ENCODE measurements at places on chromosomes 2 and 18. TPM values are rescaled to one million over a fixed set of nuclear protein-coding genes. Genes with fewer than 3 reads are reported as not detected.

GRCh38 chr2:62313449-62314227 lies 117.7 kb downstream of the B3GNT2 start:
- DNase-seq = no peak

The SLC9A4 gene
- 0.11 TPM for total RNA-seq

The SERPINB11 gene
- total RNA-seq = not detected

The AGXT gene
- not detected for total RNA-seq

DNA sequence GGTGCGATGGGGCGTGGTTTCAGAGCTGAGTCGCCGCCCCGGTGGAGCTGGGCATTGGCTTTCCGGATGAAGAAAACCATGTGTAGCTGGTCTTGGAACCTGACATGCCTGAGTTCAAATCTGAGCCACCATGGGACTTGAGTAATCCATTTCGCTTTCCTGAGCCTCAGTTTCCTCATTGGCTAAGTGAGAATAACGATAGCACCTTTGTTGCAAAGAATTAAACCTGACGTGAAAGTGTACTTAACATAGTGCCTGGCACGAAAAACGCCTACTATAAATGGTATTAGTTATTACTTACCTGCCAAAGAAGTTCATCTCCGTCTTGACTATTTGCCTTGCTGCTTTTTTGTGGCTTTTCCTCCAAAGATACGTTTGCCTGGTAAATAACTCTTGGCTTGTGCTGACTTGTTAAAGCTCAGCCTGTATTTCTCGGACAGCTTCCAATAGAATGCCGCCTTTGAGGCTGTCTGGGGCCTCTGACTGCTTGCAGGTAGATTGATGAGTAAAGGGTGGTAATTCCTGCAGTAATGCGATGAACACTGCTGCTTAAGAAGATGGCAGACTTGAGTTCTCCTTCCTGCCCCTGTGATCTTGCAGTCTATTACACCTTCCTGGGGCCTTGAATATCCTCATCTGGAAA lies 1.3 kb downstream of the CDCA7 start:
- peak; percentile 12 for DNase-seq

The SH2D6 gene
- 2.2 TPM for total RNA-seq

DNA sequence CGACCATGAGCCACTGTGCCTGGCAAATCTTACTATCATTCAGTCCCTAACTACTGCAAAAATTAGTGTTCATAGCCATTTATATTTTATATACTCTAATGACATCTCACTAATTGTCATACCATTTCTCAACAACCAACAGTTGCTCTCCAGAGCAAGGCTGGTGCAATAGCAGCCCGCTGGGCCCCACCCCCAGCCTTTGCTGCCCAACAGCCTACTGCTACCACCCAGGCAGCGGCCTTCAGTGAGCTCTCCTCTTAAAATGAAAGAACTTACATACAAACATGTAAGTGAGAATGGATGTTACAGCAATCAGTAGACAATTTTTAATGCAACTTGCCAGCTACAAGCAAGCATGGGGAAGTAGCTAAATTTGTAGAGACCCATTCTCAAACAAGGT lies 90.5 kb downstream of the HNRNPLL start:
- DNase-seq = no peak
